Thoracic aorta (tissue), 2 donors: ENCODE measurements at places on chromosomes 11 and 22.
A peak's percentile ranks its signal among the peaks of the same experiment; 100 is the strongest.

GRCh38 chr11:112213753-112214152, 12.5 kb upstream of the PTS start:
- no peak for DNase-seq

DNA sequence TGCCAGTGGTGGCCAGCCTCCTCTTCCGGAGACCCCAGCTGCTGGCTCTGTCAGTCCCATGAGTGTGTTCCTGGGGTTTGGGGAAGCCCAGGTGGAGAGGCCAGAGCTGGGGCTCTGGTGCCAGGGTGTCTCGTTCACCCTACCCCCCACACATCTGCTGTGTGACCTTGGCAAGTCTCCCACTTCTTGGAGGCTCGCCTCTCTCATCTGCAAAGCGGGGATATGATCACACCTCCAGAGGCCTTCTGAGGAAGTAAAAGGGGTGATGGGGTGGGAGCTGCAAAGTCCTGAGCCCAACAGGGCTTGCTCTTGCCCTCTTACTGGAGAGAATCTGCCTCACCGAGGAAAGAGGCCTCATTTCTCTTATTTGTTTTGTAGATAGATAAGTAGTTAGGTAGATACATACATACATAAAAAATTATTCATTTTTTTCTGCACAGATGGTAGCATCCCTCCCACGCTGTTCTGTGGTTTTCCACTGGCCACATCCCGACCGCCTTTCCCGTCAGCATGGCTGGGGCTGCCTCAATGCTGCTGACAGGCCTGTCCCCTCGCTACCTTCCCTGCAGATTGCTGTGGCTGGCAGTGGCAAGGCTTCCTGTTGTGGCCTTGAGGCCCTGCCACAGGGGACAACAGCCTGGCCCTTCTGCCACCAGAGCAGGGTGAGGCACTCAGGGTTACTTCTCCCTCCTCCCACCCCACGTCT, 23.9 kb downstream of the MYO7A start:
- no peak for DNase-seq

- DNase-seq: peak; percentile 95
Measured at GRCh38 chr11:121466063-121466794, 13.5 kb upstream of the SORL1-AS1 start.

GRCh38 chr11:102552447-102553194, 22.1 kb upstream of the MMP7 start:
- DNase-seq: no peak

- DNase-seq: no peak
Measured at GRCh38 chr11:130037058-130037457, 32.6 kb upstream of the APLP2 start.

DNA sequence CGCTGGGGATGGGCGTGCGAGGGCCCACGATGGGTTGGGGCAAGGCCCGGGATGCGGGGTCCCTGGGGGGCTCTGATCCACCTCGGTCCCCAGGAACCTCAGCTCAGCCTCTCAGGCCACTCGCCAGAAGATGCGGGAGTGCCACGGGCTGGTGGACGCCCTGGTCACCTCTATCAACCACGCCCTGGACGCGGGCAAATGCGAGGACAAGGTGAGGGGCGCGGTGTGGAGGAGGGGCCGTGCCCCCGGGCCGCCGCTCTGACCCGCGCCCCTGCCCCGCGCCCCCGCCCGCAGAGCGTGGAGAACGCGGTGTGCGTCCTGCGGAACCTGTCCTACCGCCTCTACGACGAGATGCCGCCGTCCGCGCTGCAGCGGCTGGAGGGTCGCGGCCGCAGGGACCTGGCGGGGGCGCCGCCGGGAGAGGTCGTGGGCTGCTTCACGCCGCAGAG, 6.3 kb downstream of the PKP3 start:
- no peak for DNase-seq

GRCh38 chr11:11416502-11416901, 63.5 kb upstream of the CSNK2A3 start:
- DNase-seq: no peak
